RWPE1 (cell line): ENCODE measurements at places on chromosomes 1 and 21.
A peak's percentile ranks its signal among the peaks of the same experiment; 100 is the strongest.

- DNase-seq: no peak
Measured at GRCh38 chr1:3333903-3334302, 120.6 kb upstream of the ARHGEF16 start.

- no peak for DNase-seq
Measured at GRCh38 chr21:44943686-44944550, 4.1 kb downstream of the SLX9 start.

- peak; percentile 46 for DNase-seq
Measured at GRCh38 chr21:17688912-17689874, 76.5 kb upstream of the BTG3 start.

GRCh38 chr1:37633938-37634243, 801 bp downstream of the RSPO1 start:
- no peak for DNase-seq

DNA sequence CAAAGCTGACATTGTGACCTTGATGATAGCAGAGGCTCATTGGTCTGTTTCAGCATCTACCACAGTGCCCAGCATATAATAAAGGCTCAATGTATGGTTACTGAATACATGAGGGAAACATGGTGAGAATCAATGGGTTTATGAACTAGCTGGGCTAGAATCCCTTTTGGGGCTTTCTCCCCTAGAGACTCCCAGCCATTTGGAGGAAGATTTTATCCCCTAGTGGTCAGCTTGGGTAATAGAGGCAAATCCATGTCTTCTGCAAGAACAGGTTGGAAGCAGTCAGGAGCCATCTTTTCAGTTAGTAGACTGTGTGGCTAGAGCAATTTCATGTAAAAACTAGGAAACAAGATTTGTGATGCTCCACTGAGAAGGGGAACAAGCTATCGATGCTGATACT, 15.8 kb upstream of the REG4 start:
- peak; percentile 14 for DNase-seq

GRCh38 chr1:234842726-234843641, 233.0 kb upstream of the IRF2BP2 start:
- no peak for DNase-seq

DNA sequence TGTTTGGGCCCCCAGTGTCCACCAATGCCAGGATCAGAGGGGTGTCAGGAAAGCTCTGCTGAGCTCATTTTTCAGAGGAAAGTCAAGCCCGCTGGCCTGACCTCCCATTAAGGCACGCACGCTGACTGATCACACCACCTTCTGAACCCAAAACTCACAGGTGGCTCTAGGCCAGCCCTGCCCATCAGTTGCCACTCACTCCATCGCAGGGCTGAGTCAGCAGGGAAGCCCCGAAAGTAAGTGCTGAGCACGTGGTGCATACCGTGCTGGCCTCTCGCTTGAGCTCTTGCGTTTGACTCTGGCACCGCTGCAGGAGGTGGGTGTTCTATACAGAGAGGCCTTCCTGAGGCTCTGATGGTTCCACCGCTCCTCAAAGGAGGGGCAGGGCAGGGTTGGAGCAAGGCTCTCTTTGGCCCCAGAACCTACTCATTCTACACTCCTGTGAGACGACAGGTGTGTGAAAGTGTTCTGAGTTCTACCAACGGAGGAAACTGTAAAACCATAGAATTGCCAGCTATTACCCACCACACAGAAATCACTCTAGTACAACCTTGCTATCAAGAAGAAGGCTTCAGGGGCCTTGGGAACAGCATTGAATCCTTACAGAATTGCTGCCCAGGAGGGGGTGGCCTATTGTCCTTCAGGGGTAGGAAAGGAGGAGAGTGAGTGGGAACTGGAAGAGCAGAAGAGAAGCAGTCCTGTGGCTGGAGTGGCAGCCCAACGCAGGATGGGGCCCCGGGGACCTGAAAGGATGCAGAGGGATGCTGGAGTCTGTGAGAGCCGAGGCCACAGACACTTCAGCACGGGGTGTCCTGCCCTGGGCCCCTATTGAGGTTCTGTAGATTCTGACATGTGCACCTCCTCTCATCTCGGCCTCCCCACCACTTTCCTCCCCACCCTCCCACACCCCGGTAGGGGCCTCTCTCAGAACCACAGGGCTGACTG, 214.7 kb upstream of the EDN2 start:
- DNase-seq: no peak

GRCh38 chr1:59316497-59317128, 19.7 kb downstream of the FGGY start:
- DNase-seq: no peak

GRCh38 chr1:212313616-212314015, 28.4 kb downstream of the PPP2R5A start:
- DNase-seq: no peak

DNA sequence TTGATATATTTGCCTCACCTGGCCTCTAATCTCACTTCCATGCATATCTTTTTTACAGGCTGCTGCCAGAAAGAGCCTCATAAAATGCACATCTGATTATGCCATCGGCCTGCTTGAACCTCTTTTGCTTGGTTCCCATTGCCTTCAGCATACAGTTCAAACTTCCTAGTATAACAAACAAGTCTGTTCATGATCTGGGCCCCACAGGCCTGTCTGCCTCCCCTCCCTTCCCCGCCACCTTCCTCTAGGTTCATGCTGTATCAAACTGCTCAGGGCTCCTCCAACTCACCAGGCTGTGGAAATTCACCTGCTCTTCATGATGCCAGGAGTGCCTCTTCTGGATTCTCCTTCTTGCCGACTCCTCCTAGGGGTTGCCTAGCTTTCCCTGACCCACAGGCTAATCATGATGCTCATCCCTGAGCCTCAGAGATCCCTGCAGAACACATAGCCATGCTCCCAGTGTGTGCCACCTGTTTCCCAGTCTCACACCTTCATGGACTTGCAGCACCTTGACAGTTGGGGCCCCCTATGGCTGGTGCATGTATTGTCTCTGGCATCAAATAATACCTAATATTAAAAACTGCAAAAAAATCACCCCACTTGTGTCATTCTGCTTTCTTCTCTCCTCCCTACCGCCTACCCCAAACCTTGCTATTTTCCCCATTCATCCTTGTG, 33.7 kb upstream of the CD2 start:
- DNase-seq: no peak

- no peak for DNase-seq
Measured at GRCh38 chr21:35017256-35017655, 31.8 kb downstream of the RUNX1 start.

- DNase-seq: no peak
Measured at GRCh38 chr1:97610748-97611147, 310.1 kb downstream of the DPYD start.

DNA sequence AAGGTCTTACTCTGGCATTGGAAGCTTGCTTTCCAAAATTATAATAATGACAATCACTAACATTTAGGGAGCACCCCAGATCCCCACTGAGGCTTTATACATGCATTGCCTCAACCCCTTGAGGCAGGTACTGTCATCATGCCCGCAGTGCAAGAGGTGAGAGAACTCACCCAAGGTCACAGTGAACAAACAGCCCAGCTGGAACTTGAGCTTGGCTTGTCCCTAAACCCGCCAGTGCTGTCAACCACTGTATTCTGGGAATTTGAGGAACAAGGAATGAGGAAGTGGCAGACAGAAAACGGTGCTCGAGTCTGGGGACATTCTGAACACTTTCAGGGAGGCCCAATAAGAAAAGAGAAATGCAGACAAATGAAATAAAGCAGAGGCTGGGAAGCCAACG, 34.6 kb upstream of the TLR5 start:
- no peak for DNase-seq
